ENCODE measurements at places on chromosomes 5 and 9.

GRCh38 chr5:10724781-10725507 is 36.1 kb downstream of the DAP start:
- no peak for DNase-seq

DNA sequence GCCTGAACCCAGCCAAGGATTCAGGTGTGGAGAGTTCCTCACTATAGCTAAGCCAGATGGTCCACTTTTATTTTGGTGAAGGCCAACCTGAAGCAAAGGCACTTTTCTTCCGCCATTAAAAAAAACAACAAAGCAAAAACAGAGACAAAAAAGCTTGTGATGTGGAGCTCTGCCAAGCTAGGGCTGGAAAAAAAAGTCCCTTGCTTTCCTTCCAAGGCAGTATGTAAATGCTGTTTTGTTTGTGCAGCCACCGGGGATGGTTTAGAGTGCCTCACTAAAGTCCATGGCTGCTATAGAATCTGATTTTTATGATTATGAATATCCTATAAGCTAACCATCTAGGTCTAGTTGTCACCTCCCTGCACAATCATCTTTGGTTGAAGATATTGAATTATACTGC is 14.9 kb downstream of the MEGF10 start:
- no peak for DNase-seq

- no peak for DNase-seq
These were observed 91.4 kb downstream of the TSSK1B start for GRCh38 chr5:113343343-113343742.

DNA sequence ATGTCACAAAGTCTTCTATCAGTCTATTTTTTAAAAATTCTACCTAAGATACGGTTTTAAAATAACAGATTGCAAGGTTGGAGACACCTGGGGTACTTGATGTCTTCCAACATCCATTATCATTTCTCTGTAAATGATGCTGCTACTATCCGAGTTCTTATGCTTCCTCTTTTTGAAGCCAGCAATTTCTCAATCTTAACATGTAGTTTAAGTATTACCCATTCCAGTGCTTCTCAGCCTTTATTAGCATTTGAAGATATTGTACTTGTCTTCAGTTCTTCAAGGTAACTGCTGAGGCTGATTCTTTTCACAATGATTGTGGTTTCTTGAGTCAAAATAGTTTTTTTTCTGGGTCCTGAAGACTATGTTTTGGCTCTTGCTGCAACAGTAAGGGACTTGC is 96.4 kb upstream of the SELENOP start:
- DNase-seq: no peak

All from CD4-positive, alpha-beta T cell treated with Interleukin-10 for 1 hour (primary cell).